ENCODE measurements at places on chromosomes 13 and 19.

DNA sequence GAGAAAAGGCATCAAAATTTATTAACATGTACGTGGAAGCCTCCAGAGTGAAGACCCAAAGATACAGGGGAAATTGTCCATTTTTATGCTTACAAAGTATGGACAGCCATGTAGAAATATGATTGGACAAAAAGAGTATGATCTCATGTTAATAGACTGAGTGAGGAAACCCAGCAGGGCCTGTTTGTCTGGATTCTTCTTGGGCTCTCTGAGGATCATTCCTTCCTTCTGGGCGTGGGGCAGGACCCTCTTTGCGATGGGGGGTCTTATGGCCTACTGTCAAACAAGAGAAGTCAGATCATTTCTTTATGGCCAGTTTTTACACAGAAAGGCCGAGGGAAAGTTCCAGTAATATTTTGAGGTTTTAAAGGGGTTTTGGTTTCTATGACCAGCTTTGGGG, 110.8 kb downstream of the ESD start:
- DNase-seq = no peak

DNA sequence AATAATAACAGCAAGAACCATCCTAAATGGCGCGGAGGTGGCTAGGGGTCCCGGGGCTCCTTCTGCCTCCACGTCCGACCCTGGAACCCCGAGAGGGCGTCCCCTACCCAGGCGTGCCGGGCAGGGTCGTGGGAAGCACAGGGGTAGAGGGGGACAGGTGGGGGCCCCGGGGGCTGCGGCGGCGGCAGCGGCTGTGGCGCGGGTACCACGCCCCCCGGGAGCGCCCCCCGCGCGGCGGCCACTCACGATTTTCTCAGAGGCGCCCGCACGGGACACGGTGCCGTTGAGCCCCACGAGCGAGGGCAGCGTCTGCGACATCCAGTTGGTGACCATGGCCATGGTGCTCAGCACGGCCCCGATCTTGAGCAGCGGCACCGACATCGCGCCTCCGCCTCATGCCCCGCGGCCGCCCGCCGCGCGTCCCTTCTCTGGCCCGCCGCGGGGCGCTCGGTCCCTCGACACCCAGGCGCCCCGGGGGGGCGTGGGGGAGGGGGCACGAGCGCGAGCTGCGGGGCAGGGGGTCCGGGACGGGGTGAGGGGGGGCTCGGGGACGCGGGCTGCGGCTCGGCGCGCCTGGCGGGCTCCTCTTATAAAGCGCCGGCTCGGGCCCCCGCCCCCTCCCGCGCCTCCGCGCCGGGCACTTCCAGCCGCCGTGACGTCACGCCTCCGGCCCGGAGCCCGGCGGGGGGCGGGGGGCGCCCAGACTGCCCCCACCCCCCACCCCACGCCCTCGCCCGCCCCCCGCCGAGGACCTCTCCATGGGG, 22.9 kb downstream of the OLFM2 start:
- no peak for DNase-seq

GRCh38 chr13:97512732-97513131, 78.8 kb downstream of the RAP2A start:
- DNase-seq = no peak

GRCh38 chr19:4473011-4473762, 1.1 kb downstream of the HDGFL2 start:
- DNase-seq = no peak

DNA sequence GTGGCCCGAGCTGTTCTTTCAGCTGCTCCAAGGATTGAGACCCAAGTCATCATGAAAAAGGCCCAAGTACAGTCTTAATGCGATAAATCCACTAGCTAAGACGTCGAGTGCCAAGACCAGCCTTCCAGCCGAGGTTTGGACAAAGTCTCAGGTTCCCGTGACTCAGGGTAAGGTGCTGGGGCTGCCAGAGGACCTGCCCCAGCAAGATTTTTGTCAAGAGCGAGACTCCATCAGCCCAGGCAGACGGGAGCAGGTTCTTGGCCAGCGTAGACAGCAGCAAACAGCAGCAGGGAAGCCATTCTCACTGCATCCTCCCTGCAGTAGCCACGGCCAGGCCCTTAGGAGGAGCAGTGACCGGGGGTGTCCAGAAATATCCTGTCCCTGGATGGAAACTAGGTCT, 3.4 kb downstream of the FEM1A start:
- no peak for DNase-seq

- no peak for DNase-seq
These were observed 757.3 kb downstream of the EFNB2 start for GRCh38 chr13:105778196-105778595.

DNA sequence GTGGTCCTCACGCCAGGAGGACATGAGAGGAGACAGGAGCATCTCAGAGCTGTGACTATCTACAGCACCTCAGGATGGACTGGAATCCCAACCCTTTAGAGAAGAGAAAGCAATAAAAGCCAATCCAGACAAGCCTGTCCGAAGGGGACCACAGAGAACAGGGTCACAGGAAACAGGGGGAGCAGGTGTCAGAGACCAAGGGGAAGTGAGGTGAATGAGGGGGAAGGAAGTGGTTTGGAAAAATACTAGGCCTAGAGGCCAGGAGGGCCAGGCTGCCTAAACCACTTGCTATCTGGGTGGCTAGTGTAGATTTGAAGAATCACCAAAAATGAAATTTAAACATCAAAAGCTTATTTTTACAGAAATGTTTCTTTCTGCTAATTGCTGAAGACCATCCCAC, 16.2 kb downstream of the TMTC4 start:
- DNase-seq = no peak

GRCh38 chr13:114025714-114026431, 52.0 kb upstream of the C13orf46 start:
- no peak for DNase-seq

DNA sequence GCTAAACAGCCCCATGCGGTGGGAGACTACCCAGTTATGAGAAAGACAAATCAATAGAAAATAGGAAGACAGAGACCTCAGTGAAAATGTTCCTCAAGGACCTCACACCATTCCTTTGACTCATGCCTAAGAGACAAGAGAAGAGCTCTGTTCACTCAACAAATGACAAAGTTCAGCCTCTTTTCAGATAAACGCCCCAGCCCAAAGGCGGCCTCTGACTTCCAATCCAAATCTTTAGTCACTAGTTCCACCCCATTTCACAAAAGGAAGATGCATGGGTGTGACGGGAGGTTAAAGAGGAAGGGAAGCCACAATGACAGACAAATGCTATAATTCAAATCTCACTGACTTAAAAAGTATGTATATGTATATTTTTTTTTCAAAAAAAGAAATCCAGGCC, 8.1 kb downstream of the CARS2 start:
- DNase-seq = no peak

DNA sequence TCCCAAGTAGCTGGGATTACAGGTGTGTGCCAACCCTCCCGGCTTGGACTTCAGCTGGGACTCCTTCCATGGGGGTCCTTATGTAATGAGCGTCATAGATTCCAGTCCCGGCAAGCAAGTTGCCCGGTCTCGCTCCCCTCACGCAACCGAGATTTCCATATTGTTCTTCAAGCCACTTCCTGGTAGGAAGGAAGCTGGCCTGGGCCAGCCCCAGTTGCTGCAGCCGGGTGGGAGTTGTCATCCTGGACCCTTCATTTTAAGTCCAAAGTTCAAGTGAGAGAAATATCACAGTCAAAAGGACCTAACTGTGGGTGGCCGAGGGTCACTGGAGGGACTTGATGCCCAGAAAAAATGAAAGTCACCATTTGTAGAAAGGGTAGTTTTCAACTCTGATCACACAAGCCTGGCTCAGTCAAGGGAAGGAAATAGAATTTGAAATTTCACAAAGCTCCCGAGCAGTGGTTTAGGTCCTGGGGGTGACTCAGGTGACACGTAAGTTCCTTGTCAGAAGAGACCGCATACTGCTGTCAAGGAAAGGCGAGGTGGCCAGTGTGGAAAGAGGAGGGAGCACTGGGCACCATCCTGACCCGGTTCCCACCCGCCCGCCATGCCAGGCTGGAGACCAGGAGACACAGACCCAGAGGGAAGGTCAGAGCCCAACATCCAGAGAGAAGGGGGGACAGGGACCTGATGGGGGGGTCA, 5.3 kb downstream of the FGF21 start:
- DNase-seq = no peak

- no peak for DNase-seq
These were observed 8.5 kb upstream of the TPT1 start for GRCh38 chr13:45349438-45349837.

DNA sequence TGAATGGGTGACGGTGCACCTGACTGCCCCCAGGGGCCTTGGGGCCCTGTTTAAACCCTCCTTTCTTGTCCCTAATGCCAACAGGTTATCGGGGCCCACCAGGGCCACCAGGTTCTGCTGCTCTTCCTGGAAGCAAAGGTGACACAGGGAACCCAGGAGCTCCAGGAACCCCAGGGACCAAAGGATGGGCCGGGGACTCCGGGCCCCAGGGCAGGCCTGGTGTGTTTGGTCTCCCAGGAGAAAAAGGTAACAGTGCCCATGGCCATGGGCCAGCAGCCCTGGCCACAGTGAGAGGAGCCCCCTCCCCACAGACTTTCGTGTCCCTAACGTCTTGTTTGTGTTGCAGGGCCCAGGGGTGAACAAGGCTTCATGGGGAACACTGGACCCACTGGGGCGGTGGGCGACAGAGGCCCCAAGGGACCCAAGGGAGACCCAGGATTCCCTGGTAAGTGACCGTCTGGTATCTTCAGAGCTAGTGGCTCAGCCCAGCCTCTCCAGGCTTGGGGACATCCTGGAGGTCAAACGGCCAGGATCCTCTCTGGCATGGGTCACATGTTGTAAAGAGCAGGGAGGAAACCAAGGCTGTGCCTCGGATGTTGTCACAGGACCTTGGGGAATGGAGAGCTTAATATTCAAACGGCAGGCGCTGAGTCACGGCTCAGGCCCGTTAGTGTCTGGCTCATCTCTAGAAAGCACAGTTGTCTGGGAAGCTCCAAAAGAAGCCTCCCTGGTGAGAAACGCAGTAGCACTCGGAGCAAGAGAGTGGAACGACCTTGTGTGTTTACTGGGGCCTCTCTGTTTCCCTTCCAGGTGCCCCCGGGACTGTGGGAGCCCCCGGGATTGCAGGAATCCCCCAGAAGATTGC, 58.3 kb downstream of the RAB20 start:
- DNase-seq = no peak

DNA sequence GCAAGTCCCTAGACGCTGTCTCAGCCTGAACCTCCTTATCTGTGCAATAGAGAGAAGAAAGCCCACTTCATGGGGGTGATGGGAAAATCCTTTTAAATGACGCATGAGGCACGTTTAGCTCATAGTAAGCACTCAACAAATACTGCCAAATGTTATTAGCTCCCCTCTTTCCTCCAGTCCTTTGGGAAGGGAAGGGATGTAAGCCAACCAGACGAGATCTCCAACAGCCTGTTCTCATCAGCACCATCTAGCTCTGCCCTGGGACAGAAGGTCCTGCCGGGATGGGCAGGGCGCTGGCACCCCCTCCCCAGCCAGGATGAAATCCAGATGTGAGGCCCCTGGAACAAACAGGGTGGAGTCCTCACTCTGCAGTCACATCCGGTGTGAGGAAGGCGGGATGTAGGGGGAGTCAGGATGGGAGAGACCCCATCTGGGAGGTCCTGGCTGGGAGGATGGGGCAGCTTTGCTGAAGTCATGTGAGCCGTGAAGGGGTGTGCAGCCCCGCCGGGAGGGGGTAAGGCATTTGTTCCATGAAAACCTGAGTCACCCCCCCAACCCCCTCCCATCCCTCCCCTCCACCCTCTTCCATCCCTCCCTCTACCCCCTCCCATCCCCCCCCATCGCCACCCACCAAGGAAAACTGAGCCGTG, 4.6 kb downstream of the S1PR2 start:
- no peak for DNase-seq

GRCh38 chr13:111598747-111599146, 278.3 kb downstream of the TEX29 start:
- no peak for DNase-seq

DNA sequence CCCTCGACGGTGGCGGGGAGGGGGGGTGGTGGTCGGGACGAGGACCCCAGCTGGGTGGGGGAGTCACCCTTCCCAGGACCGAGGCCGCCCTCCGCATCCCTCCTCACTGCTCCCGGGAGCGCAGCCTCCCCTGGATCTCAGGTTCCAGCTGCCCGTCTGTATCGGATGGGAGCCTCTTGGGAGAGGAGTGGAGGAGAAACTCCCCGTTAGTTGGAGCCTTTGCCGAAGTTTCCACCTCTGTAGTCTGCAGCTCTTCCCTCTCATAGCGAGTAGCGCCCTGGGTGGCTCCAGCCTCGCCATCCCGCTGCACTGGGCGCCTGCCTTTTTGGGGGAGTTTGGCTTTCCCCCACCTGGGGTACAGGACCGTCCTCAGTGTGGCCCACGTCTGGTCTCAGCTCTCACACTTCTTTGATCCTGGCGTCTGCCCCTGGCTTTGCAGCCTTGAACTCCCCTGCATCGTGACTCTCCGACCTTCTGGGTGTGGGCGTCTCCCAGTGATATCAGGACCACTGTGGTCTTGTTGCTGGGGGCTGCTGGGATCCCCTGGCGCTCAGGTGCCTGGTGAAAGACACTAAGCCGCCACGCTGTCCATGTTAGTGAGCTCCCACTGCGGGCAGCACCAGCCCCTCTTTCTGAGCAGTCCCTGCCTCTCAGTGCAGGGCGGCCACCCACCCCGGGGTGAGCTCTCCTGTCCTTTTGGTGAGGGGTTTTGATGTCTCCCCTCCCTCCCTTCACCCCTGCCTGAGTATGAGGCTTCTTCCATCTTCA, 1.1 kb downstream of the CNOT3 start:
- no peak for DNase-seq

GRCh38 chr13:74092711-74093110, 41.5 kb downstream of the KLF12 start:
- no peak for DNase-seq

- no peak for DNase-seq
These were observed 314.4 kb downstream of the MYO16 start for GRCh38 chr13:108943842-108944241.

DNA sequence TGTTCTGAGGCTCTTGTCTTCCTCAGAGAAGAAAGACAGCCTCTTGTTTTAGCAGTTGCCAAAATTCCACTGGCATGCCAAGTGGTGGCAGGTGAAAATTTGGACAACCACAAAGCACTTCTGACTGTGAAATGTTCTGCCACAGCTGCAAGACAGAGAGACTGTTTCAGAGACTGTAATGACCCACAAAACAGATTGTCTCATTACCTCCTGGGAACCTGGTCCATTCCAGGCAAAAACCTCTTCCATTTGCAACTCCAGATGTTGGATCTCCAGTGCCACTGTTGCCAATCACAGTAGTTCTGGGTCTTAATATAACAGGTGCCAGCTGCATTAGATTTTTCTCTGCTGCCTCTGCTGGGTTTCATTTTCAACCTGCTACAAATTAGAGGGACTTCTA, 911.5 kb downstream of the UQCRFS1 start:
- no peak for DNase-seq

DNA sequence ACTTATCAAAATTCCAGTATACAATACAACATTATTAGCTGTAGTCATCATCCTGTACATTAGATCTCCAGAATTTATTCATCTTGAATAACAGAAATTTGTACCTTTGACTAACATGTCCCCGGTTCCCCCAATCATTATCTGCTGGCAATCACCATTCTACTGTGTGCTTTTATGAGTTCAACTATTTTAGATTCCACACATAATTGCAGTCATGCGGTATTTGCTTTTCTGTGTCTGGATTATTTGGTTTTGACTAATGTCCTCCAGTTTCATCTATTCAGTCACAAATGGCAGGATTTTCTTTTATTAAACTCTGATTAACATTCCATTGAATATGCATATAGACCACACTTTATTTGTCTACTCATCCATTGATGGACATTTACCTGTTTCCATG, 530.7 kb upstream of the SLITRK1 start:
- DNase-seq = no peak

All from activated CD4-positive, alpha-beta T cell treated with anti-CD3 and anti-CD28 coated beads, Interleukin-2, amount 50 U/mL, for 4 hours (primary cell).